Bone marrow (tissue), 2 donors: ENCODE measurements at places on chromosomes 7 and 10.

GRCh38 chr10:103278862-103279298 is 1.9 kb downstream of the INA start:
- no peak for DNase-seq

GRCh38 chr7:75996476-75996875 is 2.1 kb upstream of the TMEM120A start:
- DNase-seq: no peak

DNA sequence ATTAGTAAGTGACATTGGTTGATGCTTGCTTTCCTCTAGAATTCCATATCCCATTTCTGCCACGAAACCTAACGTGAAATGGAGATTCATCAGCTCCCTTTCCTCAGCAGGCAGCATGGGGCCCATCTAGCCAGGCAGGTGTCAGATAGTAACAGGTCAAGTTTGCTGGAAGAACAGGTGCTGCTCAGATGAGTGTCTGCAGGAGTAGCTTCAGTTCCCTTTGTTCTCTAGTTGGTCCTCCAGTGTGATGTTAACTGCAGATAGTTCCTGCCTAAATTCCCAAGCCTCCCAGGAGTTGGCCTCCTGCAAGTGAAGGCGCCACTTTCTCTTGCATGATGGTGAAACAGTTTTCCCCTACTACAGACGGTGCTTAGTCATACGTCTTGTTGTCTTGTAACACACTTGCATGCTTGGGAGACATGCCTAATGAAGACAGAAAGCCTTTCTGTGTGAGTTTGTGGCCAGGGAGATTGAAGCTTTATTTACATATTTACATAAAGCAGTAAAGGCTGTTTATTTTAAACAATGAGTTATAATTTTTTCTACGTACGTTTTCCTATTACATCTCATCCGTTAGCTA is 175.4 kb downstream of the CHN2 start:
- no peak for DNase-seq

DNA sequence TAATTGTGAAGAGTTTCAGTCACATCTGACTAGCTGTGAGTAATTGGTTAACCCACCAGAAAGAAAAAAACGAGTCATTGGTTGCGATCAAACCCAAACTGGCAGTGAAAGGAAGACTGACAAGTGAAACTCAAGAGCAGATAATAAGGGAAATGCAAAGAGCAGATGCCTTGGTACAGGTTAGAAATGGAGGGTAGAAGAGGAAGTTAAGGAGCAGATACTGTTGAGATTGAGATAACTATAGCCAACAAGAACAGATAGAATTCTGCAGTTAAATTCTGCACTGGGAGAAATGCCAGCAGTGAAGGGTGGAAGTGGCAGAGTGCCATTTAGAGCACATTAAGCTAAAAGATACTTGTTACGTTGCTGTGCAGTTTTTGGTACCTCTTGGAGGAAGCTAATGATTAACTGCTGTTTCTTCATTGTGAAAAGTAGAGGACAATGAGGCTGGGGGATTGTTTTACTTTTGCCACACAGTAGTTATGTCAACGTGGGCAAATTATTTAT is 65.8 kb downstream of the CDK13 start:
- DNase-seq: peak; percentile 75

DNA sequence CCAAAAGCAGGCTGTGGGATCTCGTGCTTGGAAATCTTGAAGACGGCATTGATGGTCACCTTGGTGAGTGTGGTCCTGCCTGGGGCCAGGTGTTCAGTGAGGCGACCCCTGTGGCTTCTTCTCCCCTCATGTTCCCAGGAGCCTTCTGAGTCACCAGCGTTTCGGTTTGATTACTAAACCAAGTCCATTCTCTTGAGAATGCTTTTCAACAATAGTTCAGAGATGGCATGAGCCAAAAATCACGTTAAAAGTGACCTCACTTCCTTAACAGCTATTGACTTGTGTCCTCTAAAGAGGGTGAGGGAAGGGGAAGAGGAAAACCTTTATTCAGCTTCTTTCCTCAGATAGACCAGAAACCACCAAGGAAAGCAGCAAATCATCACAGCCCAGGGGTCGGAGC is 315.2 kb downstream of the GATA3 start:
- DNase-seq: no peak
